ENCODE measurements at places on chromosomes 2 and 18. TPM values are rescaled to one million over a fixed set of nuclear protein-coding genes. Genes with fewer than 3 reads are reported as not detected.

DNA sequence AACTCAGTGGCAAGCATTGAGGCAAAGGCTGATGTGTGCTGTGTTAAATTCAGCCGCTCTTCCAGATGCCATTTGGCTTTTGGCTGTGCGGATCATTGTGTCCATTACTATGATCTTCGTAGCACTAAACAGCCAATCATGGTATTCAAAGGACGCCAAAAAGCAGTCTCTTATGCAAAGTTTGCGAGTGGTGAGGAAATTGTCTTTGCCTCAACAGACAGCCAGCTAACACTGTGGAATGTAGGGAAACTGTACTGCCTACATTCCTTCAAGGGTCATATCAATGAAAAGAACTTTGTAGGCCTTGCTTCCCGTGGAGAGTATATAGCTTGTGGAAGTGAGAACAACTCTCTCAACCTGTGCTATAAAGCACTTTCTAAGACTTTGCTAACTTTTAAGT, 195.5 kb upstream of the RAB12 start:
- no peak for DNase-seq
- H3K4me1 ChIP-seq = no peaks in the 10 kb centered on the region
- no peak overlapping the region for H3K27ac ChIP-seq
- no peak overlapping the region for H3K4me3 ChIP-seq

MYOM1 gene
- total RNA-seq = 5.0 TPM

DNA sequence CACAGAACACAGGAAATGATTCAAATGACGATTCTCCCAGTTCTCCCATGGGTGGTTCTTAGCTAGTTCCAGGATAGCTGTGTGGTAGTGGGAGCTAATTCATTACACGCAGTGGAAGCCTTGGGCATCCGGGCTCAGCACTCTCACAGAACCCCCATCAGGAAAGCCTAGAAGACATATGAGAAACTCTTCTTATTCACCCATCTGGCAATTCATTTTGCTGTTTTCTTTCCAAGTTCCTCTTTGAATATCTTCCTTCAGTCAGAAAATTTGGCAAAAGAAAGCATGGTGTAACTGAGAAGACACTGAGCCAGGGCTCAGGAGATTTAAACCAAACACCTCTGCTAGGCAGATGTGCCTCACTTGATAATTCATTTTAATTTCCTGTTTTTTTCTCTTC, 85.2 kb upstream of the FN1 start:
- H3K27ac ChIP-seq = no peak overlapping the region
- no peaks in the 10 kb centered on the region for H3K36me3 ChIP-seq
- H3K27me3 ChIP-seq = no peaks in the 10 kb centered on the region

DNA sequence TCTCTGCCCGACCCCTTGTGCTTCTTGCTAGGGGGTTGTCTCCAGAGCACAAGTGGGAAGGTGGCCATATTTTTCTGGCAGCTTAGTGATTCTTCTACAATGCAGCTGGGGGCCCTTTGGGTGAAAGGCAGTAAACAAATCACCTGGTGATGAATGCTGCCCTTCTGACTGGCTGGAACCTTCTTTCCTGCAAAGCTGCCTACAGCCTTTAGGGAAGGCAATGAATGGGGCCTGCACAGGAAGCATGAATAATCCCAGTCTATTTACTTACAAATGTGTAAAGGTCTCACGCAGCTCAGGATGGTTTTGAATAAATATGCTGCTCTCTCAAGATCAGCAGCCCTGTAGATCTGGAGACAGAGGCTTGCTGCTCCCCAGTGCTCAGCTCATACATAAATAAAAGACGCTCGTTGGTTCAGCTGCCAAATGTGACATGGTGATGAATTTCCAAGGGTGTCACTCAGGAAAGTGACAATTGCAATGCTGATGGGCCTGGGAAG, 289.2 kb downstream of the TDRD15 start:
- H3K27me3 ChIP-seq = no peaks in the 10 kb centered on the region
- no peak overlapping the region for H3K27ac ChIP-seq
- no peak for DNase-seq
- no peaks in the 10 kb centered on the region for H3K4me1 ChIP-seq
- no peaks in the 10 kb centered on the region for H3K36me3 ChIP-seq

DNA sequence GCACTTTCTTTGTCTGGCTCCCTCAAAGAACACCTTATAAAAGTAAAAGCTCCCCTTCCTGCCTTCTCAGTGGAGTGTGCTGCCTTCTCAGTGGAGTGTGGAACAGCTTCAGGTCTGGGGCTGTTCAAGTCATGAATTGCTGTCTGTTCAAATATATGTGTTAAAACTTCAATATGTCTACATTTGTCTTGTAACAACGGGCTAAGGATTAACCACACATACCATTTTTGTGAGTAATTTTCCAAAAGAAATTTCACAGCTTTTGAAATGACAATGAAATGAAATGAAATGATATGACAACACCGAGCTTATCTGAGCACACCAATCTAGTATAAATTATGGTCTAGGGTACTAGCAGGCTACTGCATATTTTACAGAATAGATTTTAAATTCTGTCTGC, 42.9 kb downstream of the CABYR start:
- H3K4me3 ChIP-seq = no peak overlapping the region
- peaks cover 20% of the 10 kb centered on the region for H3K36me3 ChIP-seq
- no peak overlapping the region for H3K27ac ChIP-seq
- no peaks in the 10 kb centered on the region for H3K27me3 ChIP-seq

ID2 gene
- 102 TPM for total RNA-seq

DNA sequence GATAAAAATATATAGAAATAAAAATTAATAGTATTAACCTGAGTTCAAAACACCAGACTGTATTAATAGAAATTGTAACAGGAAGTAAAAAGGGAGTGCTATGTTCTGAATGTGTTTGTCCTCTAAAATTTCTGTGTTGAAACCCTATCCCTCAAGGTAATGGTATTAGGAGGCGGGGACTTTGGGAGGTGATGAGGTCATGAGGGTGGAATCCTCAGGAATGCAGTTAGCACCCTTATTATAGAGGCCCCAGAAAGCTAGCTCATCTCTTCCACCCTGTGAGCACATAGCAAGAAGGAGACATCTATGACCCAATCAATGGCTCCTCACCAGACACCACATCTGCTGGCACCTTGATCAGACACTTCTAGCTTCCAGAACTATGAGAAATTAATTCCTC, 124.5 kb downstream of the CMPK2 start:
- H3K4me1 ChIP-seq = no peaks in the 10 kb centered on the region
- H3K27ac ChIP-seq = no peak overlapping the region
- no peak overlapping the region for H3K4me3 ChIP-seq
- H3K27me3 ChIP-seq = no peaks in the 10 kb centered on the region
- no peak for DNase-seq

C2orf66 gene
- 0.21 TPM for total RNA-seq

DNA sequence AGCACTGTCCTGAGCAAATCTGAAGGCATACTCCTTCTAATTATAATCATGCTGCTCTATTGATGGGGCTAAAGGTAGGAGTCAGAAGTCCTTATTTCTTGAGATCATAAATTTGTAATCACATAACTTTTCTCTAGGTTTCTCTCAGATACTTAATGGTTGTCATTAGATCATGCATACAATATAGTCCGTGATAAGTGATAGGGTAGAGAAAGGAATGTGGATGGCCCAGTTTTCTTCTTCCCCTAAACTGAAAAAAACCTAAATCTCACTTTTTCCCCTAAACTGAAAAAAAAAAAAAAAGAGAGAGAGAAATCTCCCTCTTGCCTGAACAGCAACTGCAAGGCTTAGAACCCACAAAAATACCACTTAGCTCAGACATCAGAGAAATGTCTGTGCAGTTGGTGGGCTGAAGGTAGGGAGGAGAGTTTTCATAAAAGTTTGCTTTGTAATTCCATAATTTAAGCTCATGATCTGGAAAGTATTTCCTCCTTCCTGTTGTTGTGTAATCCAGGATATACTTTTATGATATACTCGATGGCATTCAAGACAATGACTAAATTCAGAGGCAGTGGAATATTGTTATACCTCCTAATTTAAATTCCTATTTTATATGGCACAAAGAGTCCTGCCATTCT, 79.3 kb upstream of the ITPRID2 start:
- peaks cover 21% of the 10 kb centered on the region for H3K4me1 ChIP-seq
- H3K36me3 ChIP-seq = no peaks in the 10 kb centered on the region
- H3K27ac ChIP-seq = no peak overlapping the region
- no peak for DNase-seq
- no peaks in the 10 kb centered on the region for H3K27me3 ChIP-seq

GCG gene
- not detected for total RNA-seq

DNA sequence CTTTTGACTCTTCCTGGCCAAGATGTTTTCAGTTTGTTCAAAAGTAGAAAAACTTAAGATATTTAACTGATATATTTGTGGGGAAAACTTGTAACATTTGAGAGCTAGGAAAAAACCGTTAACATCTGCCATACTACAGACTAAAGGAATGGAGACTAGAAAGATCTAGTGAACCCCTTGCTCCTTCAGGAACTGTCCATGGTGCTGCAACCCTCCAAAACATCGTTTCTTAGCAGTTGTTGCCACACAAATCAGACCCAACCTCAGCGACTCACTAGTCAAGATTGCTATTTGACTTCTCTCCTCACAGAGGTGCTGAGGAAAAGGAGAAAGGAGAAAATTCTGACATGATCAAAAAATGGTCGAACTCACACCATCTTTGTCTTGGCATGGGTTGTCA, 393.8 kb upstream of the LYPD1 start:
- DNase-seq = no peak
- no peak overlapping the region for H3K27ac ChIP-seq
- no peak overlapping the region for H3K4me3 ChIP-seq
- no peaks in the 10 kb centered on the region for H3K27me3 ChIP-seq
- no peaks in the 10 kb centered on the region for H3K4me1 ChIP-seq
- H3K36me3 ChIP-seq = no peaks in the 10 kb centered on the region

VRK2 gene
- 25.7 TPM for total RNA-seq

- H3K4me3 ChIP-seq = no peak overlapping the region
- no peak for DNase-seq
- no peaks in the 10 kb centered on the region for H3K27me3 ChIP-seq
- H3K4me1 ChIP-seq = peaks cover 24% of the 10 kb centered on the region
- H3K27ac ChIP-seq = no peak overlapping the region
Observed at GRCh38 chr18:35114305-35114704, 73.1 kb downstream of the MAPRE2 start.

- H3K27me3 ChIP-seq = no peaks in the 10 kb centered on the region
- no peak overlapping the region for H3K4me3 ChIP-seq
- H3K36me3 ChIP-seq = peaks cover 43% of the 10 kb centered on the region
- H3K4me1 ChIP-seq = peaks cover 13% of the 10 kb centered on the region
Observed at GRCh38 chr2:229880892-229881586, 40.8 kb downstream of the TRIP12 start.

LYPD6B gene
- 2.0 TPM for total RNA-seq

DNA sequence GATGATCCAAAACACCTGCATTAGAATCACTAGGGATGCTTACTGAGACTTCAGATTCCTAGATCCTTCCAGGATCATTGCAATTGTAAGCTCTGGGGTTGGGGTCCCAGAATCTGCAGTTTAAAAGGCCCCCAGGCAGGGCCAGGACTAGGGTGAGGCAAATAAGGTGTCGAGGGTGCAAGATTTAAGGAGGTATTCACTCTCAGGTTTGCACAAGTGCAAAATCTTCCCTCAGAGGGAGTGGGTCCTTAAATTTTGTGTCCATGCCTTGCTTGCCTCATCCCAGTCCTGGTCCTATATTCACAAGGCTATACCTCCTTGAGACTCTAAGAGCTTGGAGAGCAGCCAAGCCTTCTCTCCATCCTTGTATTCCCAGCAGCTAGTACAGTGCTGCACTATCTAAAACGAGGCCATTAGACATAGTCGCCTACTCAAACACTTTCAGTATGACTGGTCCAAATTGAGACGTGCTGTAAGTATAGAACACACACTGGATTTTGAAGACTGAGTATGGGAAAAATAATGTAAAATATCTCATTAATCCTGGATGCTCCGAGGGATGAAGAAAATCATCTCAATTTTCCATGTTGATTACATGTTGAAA, 31.6 kb upstream of the MREG start:
- no peaks in the 10 kb centered on the region for H3K27me3 ChIP-seq
- peaks cover 64% of the 10 kb centered on the region for H3K36me3 ChIP-seq
- no peak for DNase-seq
- H3K27ac ChIP-seq = no peak overlapping the region

- no peak overlapping the region for H3K27ac ChIP-seq
- no peak for DNase-seq
- H3K36me3 ChIP-seq = no peaks in the 10 kb centered on the region
- peaks cover 72% of the 10 kb centered on the region for H3K27me3 ChIP-seq
Observed at GRCh38 chr2:47568164-47568850, 165.4 kb downstream of the MSH2 start.

DNA sequence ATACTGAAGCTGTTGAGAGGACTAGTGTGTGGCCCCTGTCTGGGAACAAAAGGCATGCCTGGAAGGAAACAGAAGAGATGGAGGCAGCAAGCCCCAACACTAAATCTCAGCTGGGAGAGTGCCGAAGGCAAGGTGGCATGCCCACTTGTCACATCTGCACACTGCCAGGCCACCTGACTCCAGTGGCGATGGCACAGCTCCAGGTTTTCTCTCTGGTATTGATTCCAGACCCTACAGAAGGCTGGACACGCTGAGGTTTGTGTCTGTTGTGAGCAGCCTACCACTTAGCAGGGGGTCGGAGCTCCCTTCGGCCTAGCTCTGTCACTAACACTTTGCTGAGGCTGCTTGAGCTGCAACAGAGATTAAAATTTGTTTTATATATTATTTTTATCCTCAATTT, 307.3 kb downstream of the TDRD15 start:
- H3K27me3 ChIP-seq = no peaks in the 10 kb centered on the region
- H3K36me3 ChIP-seq = no peaks in the 10 kb centered on the region
- DNase-seq = no peak
- no peaks in the 10 kb centered on the region for H3K4me1 ChIP-seq
- H3K4me3 ChIP-seq = no peak overlapping the region

ERBB4 gene
- 25.3 TPM for total RNA-seq

DNA sequence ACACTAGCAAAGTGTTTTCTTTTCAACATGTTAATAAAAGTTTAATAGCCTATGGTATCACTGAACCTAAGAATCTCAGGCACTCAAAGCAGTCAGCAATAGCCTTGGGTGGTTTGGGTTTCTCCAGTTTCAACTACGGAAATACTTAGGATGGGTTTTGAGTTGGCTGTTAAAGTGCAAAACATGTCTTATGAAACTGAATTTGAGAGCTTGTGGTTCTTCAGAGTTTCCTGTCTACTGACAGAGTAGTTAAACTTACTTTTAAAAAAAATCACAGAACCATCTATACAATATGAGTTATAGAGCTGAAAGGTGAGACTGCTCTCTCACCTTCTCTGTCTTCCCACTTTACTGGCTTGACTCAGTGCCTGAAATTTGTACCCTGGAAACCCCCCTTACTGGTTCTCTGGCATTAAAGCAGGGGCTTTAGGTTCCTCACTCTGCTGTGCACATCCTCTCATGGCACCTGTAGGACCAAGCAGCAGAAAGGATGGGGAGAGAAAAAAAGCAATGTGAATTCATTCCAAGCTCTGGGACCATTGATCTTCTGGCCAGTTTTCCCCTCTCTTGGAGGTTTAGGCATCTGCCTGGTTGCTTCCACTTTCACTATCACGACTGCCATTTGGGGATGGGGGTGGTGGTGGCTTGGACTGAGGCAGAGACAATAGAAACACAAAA, 18.1 kb downstream of the CCDC141 start:
- no peak overlapping the region for H3K27ac ChIP-seq
- H3K4me3 ChIP-seq = no peak overlapping the region
- H3K4me1 ChIP-seq = no peaks in the 10 kb centered on the region
- DNase-seq = no peak
